ENCODE measurements at places on chromosomes 16 and 17.

DNA sequence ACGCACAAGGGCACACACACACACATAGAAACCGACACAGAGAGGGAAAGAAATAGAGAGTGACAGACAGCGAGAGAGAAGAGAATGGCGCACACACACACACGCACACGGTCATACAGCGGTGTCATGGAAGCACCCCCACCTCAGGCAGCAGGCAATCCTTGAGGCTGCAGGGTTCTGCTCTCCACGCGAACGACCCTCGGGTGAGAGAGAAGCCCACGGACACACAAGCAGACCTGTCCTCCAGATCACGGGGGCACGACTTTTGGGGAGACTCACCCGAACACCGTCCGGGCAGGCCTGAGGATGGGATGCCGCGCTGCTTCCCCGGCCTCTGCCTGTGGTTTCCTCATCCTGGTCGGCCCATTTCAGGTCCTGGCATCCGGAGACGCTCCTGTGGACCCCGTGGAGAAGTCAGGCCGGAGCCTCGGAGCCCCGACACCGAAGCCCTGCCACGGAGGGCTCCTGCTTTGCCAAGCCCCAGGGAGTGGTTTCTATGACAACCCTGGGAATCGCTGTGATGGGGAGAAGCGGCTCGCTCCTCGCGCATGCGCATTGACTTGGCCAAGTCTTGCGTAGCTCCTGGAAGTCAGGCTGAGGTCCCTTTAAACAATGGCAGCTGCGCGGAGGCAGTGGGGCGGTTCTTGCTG lies 118.2 kb upstream of the KCNJ18 start:
- DNase-seq: peak; percentile 36

GRCh38 chr17:81152288-81152828 lies 12.9 kb upstream of the PVALEF start:
- DNase-seq: no peak

DNA sequence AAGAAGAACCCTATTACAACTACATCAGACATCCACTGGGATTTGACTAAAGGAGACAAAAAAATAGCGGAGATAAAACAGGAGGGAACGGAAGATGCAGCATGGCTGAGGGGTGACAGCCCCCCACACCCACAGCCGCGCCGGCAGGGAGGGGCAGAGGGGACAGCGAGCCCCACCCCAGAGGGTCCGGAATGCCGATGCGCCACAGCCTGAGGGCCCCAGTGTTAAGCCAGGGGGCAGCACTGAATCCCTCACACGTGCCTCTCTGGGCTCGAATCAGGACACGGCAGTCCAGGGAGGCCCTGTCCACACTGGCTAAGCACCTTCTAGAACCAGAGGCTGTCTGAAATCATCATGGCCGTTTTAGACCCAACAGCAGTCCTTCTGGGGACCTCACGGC lies 18.8 kb downstream of the MAP1LC3B start:
- no peak for DNase-seq

GRCh38 chr16:68740628-68741346 lies 3.7 kb downstream of the CDH1 start:
- no peak for DNase-seq

- DNase-seq: no peak
Observed at GRCh38 chr17:66548659-66549310, 246.4 kb downstream of the PRKCA start.

DNA sequence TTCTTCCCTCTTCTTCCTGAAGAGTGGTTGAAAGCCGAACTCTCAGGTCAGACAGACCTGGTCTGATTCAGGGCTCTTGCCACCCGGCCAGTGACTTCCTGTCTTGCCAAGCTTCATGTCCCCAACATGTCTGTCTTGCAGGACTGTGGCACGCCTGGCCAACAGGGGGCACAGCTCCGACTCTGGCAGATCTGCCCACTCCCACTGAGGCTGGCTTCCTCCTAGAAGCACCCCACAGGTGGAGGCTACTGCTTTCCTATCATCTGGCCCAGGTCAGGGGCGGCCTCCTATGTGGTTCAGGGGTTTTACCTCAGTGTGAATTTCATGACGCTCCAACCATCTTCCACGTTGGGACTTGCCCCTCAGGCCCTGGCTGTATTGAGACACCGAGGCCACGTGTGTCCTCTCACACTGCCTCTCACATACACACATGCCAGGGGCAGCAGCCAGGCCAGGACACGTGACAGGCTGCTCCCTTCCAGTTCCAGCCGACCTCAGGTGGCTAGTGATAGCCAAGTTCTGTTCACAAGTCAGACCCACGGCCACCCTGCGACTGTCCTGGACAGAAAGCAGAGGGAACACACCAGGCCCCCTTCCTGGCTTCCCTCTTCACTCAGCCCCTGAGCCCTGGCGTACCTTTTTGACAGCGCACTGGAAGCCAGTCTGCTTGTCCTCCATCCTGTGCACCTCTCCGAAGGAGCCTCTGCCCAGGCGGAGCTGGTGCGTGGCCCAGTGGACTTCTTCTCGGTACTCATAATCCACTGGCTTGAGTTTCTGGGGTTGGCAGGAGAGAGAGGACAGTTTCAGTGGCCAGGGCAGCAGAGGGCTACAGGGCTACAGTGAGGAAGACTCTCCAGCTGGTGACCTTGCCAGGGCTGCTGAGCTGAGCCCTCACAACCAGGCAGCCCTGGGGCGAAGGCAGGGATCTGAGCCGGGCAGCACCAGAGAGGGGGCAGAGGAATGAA lies 22.6 kb upstream of the SPATA32 start:
- peak; percentile 36 for DNase-seq

GRCh38 chr16:79972053-79972704 lies 371.6 kb upstream of the MAF start:
- no peak for DNase-seq

- DNase-seq: no peak
Observed at GRCh38 chr17:5785867-5786509, 201.7 kb upstream of the NLRP1 start.

GRCh38 chr16:1639282-1639681 lies 27.1 kb downstream of the CRAMP1 start:
- DNase-seq: no peak

GRCh38 chr16:57048095-57048494 lies 44.3 kb upstream of the CPNE2 start:
- no peak for DNase-seq
